ENCODE measurements at places on chromosomes 7 and 10.
A peak's percentile ranks its signal among the peaks of the same experiment; 100 is the strongest.

GRCh38 chr7:141500608-141501007 is 50.6 kb upstream of the AGK start:
- DNase-seq = no peak

GRCh38 chr7:43669286-43670081 is 59.8 kb downstream of the COA1 start:
- DNase-seq = no peak

- no peak for DNase-seq
Measured at GRCh38 chr10:61271127-61271780, 181.9 kb downstream of the TMEM26 start.

GRCh38 chr7:34755008-34755407 is 97.0 kb downstream of the NPSR1 start:
- no peak for DNase-seq

DNA sequence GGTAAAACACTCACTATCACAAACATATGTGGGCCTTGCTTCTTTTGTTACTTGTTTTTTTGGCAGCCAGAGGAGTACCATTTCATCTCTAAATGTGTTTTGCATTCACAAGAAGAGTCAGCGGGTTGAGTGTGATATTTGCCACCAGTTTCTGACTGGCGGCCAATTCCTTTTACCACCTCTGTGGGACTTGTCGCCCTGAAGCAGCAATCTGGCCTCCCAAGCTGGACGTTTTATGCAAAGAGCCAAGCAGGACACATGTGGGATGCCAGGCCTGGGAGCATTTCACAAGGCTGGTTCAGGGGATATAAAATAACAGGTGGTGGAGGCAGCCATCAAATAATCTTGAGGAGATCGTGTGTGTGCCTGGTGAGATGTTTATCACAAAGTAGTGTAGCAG is 61.8 kb upstream of the TRIL start:
- no peak for DNase-seq

- peak; percentile 96 for DNase-seq
Measured at GRCh38 chr7:23531794-23532489, at the start of gene TRA2A. Gene TRA2A (minus strand): TSS chr7:23531981. CDS start chr7:23531824, 157 bp downstream.

GRCh38 chr10:67936416-67936815 is 52.0 kb downstream of the SIRT1 start:
- DNase-seq = no peak

Measured in activated CD8-positive, alpha-beta memory T cell treated with anti-CD3 and anti-CD28 coated beads for 1 hour (primary cell).